ENCODE measurements at places on chromosomes 3 and 15. TPM values are rescaled to one million over a fixed set of nuclear protein-coding genes. Genes with fewer than 3 reads are reported as not detected.
A peak's percentile ranks its signal among the peaks of the same experiment; 100 is the strongest.

GRCh38 chr15:69377216-69377970 is 36.8 kb upstream of the KIF23 start:
- no peak for DNase-seq

DNA sequence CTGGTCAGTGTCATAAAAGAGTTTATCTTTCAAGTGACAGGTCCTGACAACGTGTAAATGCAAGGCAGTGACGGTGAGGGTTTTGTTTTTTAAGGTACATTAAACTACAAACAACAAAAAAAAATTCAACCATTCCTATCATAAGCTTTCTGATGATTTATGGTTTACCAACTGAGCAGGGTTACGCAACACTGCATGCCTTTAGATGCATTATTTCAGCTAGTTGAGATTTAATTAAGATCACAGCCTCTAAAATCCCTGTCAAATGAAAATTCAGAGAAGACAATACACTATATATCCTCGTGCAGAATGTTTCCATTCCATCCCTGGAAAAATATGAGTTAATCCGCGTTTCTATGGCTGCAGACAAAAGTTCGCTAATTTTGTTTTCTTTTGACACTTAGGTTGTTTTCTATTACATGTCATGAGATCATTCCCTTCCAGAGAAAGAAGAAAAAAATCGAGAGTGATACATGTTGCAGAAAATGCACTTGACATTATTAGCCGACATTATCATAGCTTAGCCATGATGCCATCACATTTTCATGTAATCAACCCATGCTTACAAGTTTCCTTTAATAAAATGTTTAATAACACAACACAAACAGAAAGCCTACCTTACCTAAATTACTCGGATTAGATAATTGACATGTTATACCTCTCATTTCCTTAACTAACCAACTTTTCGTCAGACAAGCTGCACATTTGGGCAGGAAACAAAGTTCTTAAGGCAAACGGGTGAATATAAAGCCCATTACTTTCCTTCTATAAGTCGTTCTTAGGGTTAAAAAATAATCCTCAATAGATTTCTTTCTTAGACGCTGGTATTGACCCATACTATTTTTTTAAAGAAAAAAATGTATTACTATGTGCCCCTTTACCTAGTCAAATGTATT is 521.2 kb downstream of the FOXP1 start:
- no peak for DNase-seq

- DNase-seq = peak; percentile 26
Observed at GRCh38 chr3:167876620-167877281, 141.2 kb downstream of the SERPINI1 start.

Gene SEMA6D
- total RNA-seq = 13.6 TPM

DNA sequence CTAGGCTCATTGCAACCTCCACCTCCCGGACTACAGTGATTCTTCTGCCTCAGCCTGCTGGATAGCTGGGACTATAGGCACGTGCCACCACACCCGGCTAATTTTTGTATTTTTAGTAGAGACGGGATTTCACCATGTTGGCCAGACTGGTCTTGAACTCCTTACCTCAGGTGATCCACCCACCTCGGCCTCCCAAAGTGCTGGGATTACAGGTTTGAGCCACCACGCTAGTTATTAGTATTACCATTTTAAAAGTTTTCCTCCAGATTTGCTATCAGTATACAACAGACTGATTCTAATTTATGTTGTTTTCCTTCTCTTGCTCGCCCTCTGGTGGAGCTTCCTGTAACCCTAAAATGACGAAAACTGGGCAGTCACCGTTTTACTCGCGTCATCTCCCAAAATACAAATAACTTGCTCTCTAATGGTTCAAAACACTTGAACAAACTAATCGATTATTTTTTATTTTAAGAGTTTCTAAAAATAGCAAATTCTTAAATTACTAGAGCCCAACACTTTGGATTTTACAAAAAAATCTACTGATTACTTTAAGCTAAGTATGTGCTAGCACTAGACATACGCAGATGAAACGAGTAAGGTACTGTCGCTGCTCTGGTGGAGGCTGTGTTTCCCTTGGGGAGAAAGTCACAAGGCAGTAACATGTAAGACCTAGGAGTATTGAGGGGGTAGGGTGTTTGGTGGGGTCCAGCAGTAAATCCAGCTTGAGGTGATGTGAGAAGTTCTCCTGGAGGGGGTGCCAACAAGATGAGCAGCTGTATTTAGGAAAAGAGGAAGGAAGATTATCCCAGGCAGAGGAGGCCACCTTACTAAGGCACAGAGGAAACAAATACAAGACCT is 203.3 kb downstream of the MBNL1 start:
- DNase-seq = no peak

DNA sequence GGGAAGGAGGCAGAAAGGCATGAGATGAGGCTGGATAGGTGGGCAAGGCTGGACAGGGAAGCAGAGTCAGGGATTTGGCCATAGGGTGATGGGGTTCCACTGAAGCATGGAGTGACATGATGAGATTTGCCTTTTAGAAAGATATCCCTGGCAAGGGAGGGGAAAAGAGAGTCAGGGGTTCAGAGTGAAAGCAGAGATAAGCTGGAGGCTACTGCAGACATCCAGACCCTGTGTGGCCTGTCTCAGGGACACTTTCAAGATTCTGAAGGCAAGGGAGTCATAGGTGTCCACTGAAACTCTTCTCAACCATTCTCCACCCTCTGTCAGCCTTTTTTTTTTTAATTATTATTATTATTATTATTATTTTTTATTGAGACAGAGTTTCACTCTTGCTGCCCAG is 94.0 kb upstream of the SPATA12 start:
- DNase-seq = no peak

Measured in heart right ventricle (tissue), 16 donors.